ENCODE measurements at places on chromosomes 7 and 10. TPM values are rescaled to one million over a fixed set of nuclear protein-coding genes. Genes with fewer than 3 reads are reported as not detected.

The TMEM236 gene
- not detected for total RNA-seq

The TCTN3 gene
- total RNA-seq, result 16.6 TPM

The CALN1 gene
- 54.8 TPM for total RNA-seq

The TSPAN12 gene
- total RNA-seq, result 4.7 TPM

The MPP7 gene
- 2.2 TPM for total RNA-seq

The SVIL gene
- total RNA-seq, result 21.9 TPM

The OR2A1 gene
- total RNA-seq, result not detected

The SFRP4 gene
- total RNA-seq, result 1.6 TPM

The AGBL3 gene
- total RNA-seq, result 10.3 TPM

The KIN gene
- total RNA-seq, result 15.3 TPM
